ENCODE measurements at places on chromosomes 1 and 21. TPM values are rescaled to one million over a fixed set of nuclear protein-coding genes. Genes with fewer than 3 reads are reported as not detected.

DNA sequence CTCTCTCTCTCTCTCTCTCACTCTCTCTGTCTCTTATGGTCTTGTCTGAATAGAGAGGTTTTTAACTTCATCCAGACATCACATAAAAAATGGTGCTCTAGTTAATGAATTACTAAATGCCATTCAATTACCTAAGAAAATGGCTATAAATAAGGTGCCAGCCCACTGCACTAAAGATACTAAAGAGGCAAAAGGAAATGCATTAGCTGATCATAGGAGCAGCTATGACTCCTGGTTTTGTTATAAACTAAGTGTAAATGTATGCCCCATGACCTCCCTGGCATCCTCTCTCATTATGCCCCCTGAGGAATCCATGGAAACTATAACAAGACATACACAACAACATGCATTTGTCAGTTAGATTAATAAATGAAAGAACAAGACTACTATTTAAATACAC is 57.5 kb upstream of the PDC start:
- no peak for DNase-seq

DNA sequence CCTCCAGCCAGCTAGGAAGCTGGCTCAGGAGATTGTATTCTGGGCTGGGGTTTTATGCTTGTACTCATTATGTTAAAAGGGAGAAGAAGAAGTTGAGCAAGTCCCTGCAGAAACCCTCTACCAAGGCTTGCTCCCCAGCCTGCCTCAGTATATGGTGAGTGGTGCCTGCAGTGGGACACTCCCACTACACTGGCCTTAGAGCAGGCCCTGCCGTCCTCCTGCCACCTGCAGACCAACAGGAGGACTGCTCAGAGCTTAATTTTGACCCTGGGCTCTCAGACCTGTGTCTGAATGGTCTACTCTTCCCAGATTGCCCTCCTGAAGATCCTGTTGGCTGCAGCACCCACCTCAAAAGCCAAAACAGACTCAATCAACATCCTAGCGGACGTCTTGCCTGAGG is 13.0 kb downstream of the STRIP1 start:
- DNase-seq = no peak

- DNase-seq = peak; percentile 72
Observed at GRCh38 chr21:33661146-33661545, 18.8 kb downstream of the ITSN1 start.

DNA sequence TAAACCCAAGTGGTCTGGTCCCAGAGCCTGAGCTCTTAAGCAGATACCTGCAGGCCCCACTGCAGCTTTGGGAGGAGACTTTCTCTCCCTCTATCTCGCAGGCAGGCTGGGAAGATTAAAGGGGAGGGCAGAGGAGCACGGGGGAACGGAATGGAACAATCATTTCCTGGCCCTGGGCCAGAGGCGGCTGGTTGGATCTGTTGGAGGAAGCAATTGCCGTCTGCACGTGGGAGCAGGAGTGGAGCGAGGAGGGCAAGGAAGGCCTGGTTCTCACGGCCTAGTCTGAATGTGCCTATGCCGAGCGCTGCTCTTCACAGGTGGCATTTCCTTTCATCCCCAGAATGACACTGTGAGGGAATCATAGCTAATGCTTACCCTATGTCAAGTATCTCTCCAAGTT is 23.7 kb downstream of the NKAIN1 start:
- peak; percentile 61 for DNase-seq

AGBL4 gene
- total RNA-seq = not detected

Data from foreskin keratinocyte (primary cell).